Activated naive CD4-positive, alpha-beta T cell treated with anti-CD3 and anti-CD28 coated beads for 36 hours (primary cell): ENCODE measurements at places on chromosomes 3 and 15.
A peak's percentile ranks its signal among the peaks of the same experiment; 100 is the strongest.

DNA sequence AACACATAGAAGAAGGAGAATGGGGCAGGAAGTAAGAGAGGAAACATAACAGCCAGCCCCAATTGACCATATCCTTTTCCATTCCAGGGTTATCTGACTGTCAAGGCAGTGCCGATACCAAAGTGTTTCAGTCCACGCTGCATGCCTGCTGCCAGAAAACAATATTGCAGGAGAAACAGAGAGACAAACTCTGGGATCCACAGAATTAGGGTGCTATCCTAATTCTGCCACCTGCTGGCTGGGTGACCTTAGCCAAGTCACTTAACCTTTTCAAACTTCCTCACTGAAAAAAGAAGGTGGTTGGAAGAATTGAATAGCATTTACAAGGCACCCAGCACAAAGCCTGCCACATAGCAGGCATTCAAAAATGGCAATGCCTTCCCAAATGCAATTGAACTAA, 32.0 kb downstream of the GLB1 start:
- peaks cover 22% of the 10 kb centered on the region for H3K36me3 ChIP-seq
- peaks cover 51% of the 10 kb centered on the region for H3K4me1 ChIP-seq
- H3K4me3 ChIP-seq, result no peak overlapping the region
- peak overlapping the region; percentile 59 for H3K27ac ChIP-seq

DNA sequence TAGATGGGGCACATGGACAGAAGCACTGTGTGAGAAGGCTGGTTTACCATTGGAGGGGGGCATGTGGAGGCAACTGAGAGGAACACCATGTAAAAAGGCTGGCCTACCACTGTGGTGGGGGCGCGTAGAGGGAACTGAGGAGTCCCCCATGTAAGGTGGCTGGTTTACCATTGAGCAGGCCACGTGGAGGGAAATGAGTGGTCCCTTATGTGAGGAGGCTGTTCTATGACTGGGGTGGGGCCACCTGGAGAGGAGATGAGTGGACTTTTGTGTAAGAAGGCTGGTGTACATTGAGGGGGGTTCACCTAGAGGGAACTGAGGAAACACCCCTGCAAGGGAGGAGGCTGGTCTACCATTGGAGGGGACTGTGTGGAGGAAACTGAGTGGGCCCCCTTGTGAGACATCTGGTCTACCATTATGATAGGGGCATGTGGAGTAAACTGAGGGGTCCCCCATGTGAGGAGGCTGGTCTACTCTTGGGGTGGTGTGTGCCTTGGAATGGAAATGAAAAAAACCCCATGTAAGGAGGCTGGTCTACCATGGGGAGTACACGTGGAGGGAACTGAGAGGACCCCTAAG, 156.9 kb downstream of the FBLN2 start:
- H3K36me3 ChIP-seq, result no peaks in the 10 kb centered on the region
- no peak overlapping the region for H3K27ac ChIP-seq
- no peak overlapping the region for H3K4me3 ChIP-seq
- DNase-seq, result no peak

GRCh38 chr15:38684440-38685010, 119.9 kb upstream of the RASGRP1 start:
- no peak overlapping the region for H3K4me3 ChIP-seq
- H3K27ac ChIP-seq, result peak overlapping the region; percentile 83
- no peaks in the 10 kb centered on the region for H3K36me3 ChIP-seq
- DNase-seq, result no peak

DNA sequence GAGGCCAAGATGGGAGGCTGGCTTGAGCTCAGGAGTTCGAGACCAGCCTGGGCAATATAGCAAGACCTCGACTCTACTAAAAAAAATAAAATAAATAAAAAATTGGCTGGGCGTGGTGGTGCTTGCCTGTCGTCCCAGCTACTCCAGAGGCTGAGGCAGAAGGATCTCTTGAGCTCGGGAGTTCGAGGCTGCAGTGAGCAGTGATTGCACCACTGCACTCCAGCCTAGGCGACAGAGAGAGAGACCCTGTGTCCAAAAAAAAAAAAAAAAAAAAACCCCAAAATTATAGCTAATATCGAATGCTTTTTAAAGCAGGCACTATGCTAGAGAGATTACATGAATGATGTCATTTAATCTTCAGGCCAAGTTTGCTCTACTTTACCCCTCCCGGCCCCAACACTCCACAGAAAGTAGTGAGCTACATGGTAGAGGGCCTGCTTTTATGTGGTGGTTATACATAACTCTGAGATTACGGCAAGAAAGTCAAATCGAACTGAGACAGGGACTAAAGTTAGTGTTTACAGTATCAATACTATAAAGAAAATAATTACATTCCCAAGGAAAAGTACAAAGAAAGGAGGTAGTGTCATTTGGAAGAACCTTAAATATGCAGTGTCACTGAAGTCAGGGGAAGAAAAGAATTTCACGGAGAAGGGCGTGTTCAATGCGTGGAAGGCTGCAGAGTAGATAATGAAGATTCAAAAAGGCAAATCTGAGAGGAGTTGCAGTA, 1.1 kb downstream of the ADPGK start:
- no peaks in the 10 kb centered on the region for H3K27me3 ChIP-seq
- H3K27ac ChIP-seq, result peak overlapping the region; percentile 91
- H3K4me1 ChIP-seq, result peaks cover 51% of the 10 kb centered on the region
- DNase-seq, result peak; percentile 18

DNA sequence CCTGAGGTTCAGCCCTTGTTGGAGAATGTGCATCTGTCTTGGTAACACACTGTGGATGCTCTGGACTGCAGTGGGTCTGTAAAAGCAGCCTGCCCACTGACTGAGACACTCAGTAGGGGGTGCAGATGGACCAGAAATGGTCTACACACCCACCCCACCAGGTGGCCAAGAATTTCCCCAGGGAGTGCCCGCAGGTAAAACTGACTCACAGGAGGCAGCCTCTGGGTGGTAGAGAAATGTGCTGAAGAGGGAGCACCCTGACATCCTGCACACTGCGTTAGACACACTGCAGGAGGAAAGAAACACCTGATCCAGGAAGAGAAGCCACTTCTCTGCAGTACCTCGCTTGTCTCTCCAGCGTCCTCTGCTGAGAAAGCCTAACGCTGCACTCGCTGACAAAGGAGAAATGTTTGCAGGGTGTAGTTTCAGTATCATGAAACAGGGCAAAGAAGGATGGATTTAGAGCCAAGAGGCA, 109.5 kb upstream of the ABHD17C start:
- H3K36me3 ChIP-seq, result no peaks in the 10 kb centered on the region
- H3K27ac ChIP-seq, result no peak overlapping the region
- no peaks in the 10 kb centered on the region for H3K4me1 ChIP-seq
- no peak overlapping the region for H3K4me3 ChIP-seq

GRCh38 chr3:151281671-151282324, 3.5 kb upstream of the P2RY14 start:
- H3K27me3 ChIP-seq, result no peaks in the 10 kb centered on the region
- no peak overlapping the region for H3K27ac ChIP-seq
- H3K36me3 ChIP-seq, result no peaks in the 10 kb centered on the region
- H3K4me1 ChIP-seq, result peaks cover 33% of the 10 kb centered on the region
- H3K4me3 ChIP-seq, result no peak overlapping the region

DNA sequence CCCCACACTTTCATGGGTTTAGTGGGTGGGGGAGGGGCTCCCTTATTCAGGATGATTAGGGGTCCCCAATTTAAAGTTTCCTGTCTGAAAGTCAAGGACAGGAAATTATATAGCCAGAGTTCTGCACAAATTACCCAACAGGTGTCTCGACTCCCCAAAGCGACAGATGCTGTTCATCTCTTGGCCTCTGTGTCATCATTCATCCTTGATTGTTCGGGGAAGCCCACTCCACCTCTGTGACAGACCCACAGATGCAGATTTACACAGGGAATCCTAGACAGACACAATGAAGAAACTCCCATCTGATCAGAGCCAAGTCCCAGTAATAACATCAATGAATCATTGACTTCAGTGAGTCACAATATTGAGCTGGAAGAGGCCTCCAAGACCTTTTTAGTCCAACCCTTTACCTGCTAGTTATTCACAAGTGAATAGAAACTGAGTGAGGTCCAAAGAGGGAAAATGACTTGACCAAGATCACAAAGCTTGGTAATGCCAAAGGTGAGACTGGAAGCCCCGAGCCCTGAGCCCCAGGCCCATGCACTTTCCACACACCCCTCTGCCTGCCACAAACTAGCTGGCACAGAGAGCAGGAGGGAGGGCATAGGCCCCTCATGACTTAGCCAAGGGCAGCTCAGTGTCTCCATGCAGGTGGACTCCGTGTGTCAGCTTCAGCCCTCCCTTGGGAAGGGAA, 7.9 kb upstream of the SRP14 start:
- peak overlapping the region; percentile 92 for H3K27ac ChIP-seq
- peaks cover 61% of the 10 kb centered on the region for H3K4me1 ChIP-seq
- H3K36me3 ChIP-seq, result peaks cover 4% of the 10 kb centered on the region

GRCh38 chr3:151384741-151385174, at the start of gene P2RY12:
P2RY12 (minus strand) TSS chr3:151384753; CDS start chr3:151338845, 45,908 bp downstream.
- H3K36me3 ChIP-seq, result no peaks in the 10 kb centered on the region
- no peak within 1 kb of the TSS for H3K4me3 ChIP-seq
- no peak for DNase-seq
